ENCODE measurements at places on chromosomes 11 and 22. TPM values are rescaled to one million over a fixed set of nuclear protein-coding genes. Genes with fewer than 3 reads are reported as not detected.

The SGSM1 gene
- 6.3 TPM for total RNA-seq

The MYBPC3 gene
- total RNA-seq, result 0.06 TPM

- no peak for DNase-seq
Observed at GRCh38 chr11:13043912-13044628, 35.0 kb downstream of the RASSF10 start.

The FGF19 gene
- total RNA-seq, result not detected

DNA sequence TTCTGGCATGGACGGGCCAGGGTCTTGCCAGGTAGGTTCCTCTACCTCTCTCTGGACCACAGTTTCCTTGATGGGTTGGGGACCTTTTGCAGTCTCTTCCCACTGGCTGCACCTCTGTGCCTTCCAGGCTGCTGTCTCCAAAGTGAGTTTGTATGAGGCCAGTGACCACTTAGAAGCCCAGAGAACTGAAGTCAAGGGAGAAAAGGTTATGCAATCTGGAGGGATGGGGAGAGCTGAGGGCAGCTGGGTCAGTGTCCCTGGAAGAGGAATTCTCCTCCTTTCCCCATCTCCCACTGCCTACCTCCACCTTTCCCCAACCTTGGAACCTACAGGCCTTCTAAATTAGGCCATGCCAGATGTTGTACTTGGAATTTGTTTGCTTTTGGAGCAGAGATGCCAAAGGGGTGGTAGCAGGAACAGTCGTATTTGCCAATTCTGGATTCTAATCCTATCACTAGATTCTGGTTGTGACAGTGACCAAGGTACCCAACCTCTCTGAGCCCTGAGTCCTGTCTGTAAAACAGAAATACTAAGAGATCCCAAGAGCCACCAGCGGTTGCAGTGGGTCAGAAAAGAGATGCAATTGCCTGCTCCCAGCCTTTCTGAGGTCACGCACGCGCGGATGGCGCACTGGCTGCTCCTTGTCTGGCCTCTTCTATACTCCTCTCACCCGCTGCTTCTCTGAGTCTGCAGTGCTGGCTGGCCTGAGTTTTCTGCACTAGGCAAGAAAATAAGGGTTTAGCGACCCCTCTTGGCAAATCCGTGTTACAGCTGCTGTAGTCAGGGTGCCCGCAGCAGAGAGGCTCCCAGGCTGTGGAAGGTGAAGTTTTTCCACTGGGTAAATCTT, 10.7 kb upstream of the ACCSL start:
- DNase-seq, result peak; percentile 68

The HTR3A gene
- total RNA-seq, result 0.28 TPM

DNA sequence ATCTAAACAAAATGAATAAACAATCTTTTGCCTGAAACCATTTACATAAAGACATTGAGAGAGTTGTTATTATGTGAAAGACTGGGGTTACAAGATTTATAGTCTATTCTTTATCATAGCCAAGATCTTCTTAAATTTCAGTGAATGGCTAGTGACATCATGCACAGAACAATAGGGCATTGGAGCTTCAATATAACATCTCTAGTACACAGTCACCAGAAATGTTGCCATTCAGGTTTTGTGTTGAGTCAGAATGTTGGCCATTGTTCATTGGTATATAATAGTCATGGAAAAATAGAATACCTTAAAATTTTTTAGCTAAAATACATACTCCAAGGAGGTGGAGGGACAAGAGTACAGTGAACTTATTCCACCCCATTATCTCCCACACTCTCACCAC, 44.3 kb downstream of the SLC5A12 start:
- DNase-seq, result no peak

GRCh38 chr11:117248341-117248740, 15.9 kb downstream of the RNF214 start:
- DNase-seq, result no peak

The UBXN1 gene
- total RNA-seq, result 89.6 TPM

GRCh38 chr22:27318516-27318915, 483.0 kb downstream of the MN1 start:
- peak; percentile 92 for DNase-seq

GRCh38 chr22:49371325-49372110, 456.2 kb downstream of the BRD1 start:
- no peak for DNase-seq

Data from spinal cord (tissue), 10 donors.